Kidney epithelial cell (primary cell): ENCODE measurements at places on chromosomes 16 and 17.

- no peak for DNase-seq
These were observed 52.2 kb downstream of the TRARG1 start for GRCh38 chr17:1331708-1332107.

- DNase-seq: no peak
These were observed 7.8 kb upstream of the RHOT2 start for GRCh38 chr16:660132-660458.

DNA sequence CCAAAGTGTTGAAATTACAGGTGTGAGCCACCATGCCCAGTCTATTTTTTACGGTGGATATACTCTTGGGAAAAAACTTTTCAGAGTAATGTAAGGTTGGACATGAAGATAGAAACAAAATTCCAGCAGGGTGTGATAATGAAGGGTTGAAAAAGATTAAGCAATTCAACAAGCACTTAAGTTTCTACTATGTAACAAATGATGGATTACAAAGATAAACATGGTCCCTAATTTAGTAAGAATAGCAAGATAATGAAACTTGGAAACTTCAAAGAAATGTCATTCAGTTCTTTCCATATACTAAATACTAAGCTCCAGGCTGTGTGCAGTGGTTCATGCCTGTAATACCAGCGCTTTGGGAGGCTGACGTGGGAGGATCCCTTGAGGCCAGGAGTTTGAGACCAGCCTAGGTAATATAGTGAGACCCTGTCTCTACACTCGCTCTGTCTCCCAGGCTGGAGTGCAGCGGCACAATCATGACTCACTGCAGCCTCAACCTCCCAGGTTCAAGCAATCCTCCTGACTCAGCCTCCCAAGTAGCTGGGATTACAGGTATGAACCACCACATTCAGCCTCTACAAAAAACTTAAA is 31.0 kb downstream of the PSMD12 start:
- no peak for DNase-seq

DNA sequence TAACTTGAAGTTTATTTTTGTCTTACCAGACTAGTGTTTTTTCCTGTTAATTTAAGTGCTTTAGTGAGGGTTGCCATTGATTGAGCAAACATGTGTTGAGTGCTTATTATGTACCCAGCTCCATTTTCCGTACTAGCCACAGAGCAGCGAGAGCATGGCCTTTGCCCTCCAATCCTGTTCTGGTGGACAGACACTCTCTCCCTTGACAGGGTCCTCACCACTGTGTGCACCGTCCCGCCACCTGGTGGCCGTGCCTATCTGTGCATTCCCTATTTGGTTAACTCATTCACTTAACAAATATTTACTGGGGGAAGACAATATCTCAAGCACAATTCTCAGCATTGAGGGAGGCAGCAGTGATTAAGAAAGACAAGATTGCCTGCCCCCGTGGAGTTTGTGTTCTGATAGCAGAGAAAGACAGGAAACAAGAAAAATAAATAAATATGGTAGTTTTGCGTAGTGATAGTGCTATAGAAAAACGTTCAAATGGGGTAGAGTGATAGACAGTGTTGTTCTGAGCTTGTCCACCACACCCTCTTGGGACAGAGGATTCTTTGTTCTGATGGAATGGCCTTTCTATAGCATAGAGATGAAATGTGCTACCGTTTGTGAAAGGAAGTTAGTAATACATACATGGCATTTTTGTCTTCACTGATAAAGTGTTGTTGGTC is 13.0 kb downstream of the CDH13 start:
- no peak for DNase-seq

- DNase-seq: no peak
These were observed 14.5 kb downstream of the CD300LB start for GRCh38 chr17:74516561-74517328.

DNA sequence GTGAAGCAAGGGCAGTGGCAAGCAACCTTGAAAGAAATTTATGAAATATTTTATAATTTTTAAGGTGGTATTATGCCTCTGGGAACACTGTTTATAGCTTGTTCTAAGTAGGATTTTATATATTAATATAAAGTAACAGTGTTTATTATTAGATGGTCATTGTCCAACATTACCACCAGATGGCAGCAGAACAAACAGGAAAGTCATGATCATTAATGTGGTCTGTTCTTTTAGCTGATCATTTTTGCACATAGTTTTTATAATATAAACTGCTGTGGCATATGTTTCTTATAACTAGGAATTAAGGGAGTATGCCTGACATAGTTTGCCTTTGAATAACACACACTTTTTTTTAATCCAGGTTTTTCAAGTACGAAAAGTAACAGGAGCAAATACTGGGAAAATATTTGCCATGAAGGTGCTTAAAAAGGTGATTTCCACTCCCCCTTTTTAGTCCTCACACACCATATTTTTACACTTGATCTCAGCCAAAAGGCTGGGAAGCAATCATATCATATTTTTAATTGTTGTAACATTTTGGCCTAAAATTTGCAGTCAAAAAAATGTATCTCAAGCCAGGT is 21.4 kb downstream of the RPS6KB1 start:
- DNase-seq: no peak

GRCh38 chr16:87953308-87954215 is 2.3 kb downstream of the BANP start:
- DNase-seq: no peak

- no peak for DNase-seq
These were observed 53.4 kb downstream of the BEAN1 start for GRCh38 chr16:66480265-66481080.

DNA sequence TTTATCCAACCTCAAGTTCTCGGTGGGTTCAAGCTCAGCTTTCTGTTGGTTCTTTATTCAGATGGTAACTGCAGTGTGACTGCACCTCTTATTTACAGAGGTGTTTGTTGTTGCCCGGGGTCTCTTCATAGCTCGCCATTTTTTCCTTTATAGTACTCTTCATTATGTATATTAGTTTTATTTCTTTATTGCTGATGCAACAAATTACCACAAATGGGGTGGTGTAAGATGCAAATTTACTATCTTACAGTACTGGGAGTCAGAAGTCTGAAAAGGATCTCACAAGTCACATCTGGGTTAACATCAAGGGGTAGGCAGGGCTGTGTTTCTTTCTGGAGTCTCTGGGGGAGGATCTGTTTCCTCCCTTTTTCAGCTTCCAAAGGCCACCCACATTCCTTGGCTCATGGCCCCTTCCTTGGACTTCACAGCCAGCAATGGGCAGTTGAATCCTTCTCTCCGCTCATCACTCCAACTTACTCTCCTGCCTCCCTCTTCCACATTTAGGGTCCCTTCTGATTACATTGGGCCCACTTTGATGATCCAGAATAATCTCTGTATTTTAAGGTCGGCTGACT is 241.2 kb downstream of the HAPSTR1 start:
- no peak for DNase-seq

- no peak for DNase-seq
These were observed 15.2 kb downstream of the GALK1 start for GRCh38 chr17:75749545-75750389.
